ENCODE measurements at places on chromosomes 11 and 22.

- DNase-seq = no peak
Measured at GRCh38 chr11:27663326-27663725, 36.9 kb downstream of the BDNF start.

DNA sequence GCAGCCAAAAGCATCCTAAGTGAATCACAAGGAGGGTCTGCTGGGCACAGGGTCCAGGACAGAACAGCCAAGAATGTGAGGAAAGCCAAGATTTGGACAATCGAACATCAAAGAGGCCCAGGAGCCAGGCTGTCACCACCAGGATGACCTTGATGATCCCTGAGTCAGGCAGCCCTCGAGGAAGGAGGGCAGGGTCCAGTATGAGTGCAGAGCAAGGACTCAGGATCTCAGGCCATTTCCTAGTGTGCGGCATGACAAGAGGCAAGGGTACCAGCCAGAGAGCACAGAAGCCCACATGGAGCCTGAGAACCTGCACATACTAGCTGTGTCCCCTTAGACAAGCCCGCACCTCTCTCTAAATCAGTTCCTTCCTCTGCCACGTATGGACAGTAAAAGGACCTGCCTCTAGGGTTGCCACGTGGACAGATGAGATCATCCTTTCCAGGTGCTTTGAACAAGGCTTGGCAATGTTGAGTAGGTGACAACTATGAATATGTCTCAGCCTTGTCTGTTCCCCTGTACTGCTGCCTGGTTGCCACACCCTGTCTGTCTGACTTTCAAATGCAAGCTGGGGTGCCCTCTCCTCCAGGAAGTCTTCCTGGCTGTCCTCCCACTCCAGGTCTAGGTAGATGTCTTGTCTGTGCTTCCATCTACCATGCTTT lies 32.2 kb upstream of the ISX start:
- no peak for DNase-seq

GRCh38 chr11:114179234-114179941 lies 116.8 kb upstream of the NNMT start:
- peak; percentile 97 for DNase-seq

DNA sequence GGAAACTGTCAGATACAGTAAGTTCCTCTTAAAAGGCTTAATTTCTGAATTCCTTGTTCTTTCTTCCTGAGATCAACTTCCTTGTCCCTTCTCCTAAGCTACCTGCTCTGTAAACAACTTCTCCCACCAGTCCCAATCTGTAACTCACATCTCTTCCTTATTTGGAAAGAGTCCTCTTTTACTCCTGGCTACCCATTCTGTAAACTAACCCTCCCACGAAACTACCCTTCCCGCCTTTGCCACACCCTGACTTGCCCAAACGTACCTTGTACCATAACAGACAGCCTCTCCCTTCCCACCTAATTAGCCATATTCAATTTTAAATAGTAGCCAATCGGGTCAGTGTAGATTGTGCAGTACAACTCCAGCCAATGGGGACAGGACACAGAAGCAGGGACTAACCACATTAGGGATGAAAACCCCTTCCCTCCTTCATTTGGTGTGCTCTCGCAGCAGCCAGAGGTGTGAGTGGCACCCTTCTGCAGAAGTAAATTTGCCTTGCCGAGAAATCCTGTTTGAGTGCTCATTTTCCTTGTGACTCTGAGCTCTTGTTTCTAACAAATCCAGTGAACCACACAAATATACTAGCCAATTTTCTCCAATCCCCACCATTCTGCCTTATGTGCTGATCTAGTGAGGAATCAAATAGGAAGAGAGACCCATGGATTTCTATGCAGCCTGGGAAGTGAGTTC lies 49.5 kb downstream of the ZNF280B start:
- no peak for DNase-seq

GRCh38 chr22:33896575-33897447 lies 23.5 kb downstream of the LARGE1 start:
- DNase-seq = no peak

DNA sequence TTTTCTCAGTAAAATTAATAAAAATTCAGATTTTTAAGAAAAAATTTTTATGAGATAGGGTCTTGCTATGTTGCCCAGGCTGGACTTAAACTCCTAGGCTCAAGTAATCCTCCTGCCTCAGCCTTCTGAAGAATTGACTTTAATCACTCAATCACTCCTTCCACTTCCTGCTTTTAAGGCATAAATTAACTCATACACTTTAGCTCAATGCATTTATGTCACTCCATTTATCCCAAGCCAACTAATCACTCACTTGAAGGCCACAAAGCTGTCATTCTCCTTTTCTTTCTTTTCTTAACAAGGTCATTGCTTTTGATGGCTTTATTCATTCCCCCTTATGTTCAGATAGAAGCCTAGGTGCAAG lies 877 bp downstream of the ALG9 start:
- no peak for DNase-seq

- DNase-seq = no peak
Measured at GRCh38 chr11:120817158-120817557, 206.7 kb upstream of the TBCEL start.

DNA sequence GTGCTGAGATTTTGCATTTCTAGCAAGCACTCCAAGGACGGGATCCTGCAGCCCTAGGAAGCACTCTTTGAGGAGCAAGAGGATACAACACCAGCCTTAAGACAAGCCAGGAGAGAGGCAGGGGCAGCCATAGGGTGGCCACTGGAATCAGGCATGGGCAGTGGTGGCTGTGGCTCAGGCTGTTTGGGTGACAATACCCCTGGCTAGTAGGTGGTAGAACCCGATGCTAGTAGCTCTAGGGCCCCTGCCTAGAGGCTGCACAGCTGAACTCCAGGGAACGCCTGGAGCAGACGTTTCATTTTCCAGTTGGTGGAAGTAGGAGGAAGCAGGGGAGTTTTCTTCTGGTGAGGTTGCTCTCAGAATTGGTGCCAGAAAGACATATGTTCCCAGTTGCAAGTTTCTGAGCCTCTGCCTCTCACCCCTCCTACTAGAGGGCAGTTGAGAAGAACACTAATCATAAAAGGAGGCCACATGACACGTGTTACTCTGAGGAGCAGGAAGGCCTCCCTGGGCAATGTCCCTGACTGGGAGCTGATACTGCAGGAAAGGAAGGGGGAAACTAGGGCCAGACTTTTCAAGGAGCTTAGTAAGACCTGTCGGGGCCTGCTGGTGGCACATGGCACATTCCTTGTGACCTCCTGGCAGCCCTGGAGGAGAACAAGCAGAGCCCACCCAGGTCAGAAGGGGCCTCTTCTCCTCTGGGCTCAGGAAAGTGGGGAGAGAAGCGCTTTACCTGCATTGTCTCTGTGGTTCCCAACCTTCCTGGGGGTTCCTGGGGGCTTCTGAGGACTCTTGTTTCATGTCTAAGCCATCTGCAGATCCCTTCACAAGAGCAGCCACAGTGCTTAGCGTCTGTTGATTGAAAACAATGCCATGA lies 56.6 kb upstream of the DRD2 start:
- DNase-seq = no peak

- DNase-seq = no peak
Measured at GRCh38 chr11:35486446-35486845, 39.0 kb downstream of the PAMR1 start.

- DNase-seq = no peak
Measured at GRCh38 chr11:76365038-76365679, 15.8 kb downstream of the THAP12 start.

GRCh38 chr11:15483205-15483604 lies 368.5 kb downstream of the INSC start:
- DNase-seq = no peak

GRCh38 chr11:93704237-93704636 lies 37.1 kb downstream of the TAF1D start:
- DNase-seq = no peak

DNA sequence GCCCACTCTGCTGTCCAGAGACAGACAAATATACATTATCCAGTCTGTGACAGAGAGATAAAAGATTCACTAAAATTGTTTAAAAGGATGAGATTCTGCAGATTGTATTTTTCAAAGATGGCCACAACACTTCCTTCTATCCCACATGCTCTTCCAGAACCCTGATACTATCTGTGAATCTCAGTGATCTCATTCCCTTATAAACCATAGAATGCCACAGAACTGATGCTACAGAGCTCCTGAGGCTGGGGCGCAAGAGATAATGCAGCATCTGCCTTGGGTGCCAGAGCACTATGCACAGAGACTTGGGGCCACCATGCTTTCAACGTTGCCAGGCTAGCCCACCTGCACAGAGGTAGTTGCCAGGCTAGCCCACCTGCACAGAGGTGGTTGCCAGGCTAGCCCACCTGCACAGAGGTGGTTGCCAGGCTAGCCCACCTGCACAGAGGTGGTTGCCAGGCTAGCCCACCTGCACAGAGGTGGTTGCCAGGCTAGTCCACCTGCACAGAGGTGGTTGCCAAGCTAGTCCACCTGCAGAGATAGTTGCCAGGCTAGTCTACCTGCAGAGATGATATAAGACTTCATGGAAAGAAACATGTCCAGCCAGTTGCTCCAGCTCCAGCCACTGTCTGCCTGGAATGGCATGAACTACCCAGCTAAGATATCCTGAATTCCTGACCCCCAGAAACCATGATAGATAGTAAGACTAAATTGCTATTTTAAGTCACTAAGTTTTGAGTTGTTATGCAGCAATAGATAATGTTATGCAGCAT lies 17.6 kb upstream of the SEPTIN5 start:
- DNase-seq = no peak

DNA sequence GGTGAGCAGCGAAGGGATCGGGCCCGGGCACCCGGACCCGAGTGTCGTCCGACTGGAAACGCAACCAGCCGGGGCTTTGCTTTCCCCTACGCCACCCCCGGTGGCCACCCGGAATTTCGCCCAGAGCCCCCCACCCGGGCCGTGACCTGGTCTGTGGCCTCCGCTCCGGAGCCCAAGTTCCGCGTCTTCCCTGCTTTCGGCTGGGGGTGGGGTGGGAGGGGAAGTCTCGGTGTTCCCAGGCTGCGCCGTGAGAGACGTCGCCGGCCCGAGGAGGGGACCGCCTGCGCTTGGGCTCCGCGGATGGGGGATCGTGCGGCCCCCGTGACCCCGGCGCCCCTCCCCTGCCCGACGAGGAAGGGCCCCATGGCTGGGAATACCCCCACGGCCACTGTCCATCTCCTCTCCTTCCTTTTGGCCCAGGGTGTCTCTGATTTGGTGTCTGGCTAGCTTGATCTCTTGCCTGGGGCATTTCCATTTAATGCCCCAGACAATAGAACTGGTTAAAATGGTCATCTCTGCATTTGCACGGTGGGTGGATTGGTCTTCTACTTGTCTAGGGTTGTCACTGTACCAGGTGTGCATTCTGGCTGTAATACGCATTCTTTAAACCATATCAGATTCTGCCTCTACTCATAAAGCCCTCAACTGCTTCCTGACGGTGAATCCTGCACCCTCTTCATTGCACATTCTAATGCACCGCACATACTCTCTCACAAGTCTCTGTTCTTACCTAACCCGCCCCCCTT lies 789 bp downstream of the SIK2 start:
- DNase-seq = no peak

DNA sequence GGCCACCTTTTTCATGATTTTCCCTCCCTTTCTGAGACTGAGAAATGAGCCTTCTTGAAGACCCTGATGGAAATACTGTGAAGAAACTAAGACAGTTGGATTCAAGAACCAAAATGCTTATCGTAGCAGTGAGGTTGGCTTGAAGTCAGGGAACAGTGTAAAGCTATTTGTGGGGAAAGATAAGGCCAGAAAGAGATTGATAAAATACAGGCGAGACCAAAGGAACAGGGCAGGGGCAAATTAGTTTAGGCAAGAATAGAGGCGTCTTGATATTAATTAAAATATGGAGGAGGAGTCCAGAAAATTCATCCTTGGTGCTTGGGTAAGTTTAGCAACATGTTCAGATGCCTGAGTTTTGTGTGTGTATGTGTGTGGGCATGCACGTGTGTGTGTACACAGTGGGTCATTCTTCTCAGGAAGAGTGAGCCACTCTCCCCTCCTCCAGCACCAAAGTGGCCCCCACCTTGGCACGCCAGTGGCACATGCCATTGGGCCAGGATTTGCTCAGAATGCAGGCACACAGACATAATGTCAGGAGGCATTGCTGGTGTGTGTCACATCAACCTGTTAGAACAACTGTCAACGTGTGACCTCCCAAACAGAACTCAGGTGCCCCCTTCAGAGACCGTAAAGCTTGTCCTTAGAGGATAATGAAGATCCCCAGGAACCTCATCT lies 3.9 kb upstream of the EHF start:
- no peak for DNase-seq

DNA sequence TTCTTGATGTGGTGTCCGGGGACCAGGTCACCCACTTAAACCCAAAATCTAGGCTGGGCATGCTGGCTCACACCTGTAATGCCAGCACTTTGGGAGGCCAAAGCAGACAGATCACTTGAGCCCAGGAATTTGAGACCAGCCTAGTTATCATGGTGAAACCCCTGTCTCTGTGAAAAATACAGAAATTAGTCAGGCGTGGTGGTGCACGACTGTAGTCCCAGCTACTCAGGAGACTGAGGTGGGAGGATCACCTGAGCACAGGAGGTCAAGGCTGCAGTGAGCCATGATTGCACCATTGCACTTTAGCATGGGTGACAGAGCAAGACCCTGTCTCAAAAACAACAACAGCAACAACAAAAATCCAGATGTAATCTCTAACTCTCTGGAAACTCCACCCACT lies 30.3 kb upstream of the FJX1 start:
- DNase-seq = no peak

DNA sequence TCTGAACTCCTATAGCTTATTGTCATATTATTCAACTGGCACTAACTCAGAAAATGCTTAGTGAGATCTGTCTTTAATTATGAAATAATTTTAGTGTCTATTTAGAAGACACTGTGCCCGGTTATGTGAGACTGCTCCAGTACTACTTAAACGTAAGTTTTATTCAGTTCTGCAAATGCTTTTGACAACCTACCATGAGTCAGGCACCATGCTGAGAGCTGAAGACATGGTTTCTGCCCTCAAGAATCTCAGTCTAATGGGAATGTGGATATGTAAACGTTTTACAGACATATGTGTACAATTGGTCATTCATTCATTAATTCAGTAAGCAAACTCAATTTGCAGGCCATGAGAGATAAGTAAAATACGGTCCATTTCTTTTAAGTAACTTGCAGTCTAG lies 40.0 kb downstream of the DCUN1D5 start:
- DNase-seq = no peak

DNA sequence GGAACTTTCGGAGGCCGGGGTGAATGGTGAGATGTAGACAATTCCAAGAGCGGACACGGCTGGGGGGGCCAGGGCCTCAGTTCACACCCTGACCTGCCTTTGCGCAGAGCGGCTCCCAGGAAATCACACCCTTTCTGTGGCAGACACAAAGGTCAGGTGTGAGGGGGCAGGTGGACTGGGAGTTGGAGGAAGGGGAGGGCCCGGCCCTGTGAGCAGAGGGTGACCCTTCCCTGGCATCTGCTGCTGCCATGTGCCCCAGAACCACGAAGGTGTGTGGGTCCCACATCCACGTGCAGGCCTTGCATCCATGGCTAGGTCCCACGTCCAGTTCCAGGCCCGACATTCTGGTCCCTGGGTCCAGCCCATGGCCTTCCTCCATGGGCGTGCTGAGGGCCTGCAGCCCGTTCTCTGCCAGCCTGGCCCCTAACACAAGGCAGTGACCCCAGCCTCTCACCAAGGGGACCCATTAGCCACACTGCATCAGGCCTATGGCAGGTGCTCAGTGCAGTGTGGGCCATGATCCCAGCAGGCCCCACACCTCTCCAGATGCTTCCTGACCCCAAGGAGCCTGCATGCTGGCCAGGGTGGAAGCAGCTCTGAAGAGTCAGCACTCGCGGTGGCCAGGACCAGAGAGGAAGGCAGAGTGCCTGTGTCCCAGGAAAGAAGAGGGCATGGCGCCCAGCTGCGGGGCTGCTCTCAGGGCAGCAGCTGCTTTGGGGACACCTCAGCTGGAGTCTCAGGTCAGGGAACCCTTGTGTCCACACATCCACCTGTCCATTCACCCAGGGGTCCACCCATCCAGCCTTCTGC lies 18.9 kb upstream of the PIM3 start:
- no peak for DNase-seq

- peak; percentile 64 for DNase-seq
Measured at GRCh38 chr22:36304429-36304828, 51.5 kb downstream of the APOL1 start.

Measured in endothelial cell of umbilical vein (primary cell).